Spinal cord (tissue), 10 donors: ENCODE measurements at places on chromosomes 1 and 21. TPM values are rescaled to one million over a fixed set of nuclear protein-coding genes. Genes with fewer than 3 reads are reported as not detected.

DNA sequence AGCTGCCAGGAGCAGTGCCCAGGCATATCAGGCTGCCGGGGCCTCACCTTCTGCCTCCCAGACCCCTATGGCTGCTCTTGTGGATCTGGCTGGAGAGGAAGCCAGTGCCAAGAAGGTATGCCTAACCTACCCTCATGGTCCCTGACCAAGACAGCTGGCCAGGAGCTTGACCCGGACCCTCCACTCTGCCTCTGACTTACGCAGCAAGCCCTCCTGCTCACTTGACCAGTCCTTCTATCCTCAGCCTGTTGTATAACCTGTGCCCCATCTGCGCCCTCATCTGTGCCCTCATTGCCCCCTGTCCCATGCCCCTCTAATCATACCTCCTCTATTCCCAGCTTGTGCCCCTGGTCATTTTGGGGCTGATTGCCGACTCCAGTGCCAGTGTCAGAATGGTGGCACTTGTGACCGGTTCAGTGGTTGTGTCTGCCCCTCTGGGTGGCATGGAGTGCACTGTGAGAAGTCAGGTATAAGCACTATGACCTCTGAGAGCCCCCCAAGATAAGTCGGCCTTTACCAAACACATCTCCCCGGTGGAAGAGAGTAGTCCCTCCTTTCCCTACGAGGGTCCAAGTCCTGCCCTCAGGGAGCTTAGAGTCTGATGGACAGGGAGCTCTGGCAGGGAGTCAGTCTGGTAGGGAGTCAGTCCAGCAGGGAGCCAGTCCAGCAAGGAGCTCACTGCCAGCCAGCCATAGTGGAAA is 6.8 kb downstream of the TIE1 start:
- DNase-seq, result no peak

DNA sequence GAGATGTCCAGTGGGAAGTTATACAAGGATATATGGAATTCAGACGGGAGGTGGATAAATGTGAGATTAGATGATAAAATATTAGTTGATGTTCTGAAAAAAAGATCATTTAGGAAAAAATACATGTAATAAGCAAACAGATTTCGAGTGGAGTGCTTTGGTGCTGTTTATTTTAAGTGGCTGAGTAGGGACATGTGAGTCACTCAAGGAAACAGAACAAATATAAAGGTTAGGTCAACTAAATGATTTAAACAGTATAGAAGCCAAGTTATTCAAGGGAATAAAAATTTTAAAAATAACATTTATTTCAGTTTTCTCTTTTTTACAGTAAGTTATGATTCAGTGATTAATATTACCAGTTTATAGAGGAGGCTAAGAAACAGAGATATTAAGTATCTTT is 1046.7 kb upstream of the B3GALT2 start:
- DNase-seq, result no peak

DNA sequence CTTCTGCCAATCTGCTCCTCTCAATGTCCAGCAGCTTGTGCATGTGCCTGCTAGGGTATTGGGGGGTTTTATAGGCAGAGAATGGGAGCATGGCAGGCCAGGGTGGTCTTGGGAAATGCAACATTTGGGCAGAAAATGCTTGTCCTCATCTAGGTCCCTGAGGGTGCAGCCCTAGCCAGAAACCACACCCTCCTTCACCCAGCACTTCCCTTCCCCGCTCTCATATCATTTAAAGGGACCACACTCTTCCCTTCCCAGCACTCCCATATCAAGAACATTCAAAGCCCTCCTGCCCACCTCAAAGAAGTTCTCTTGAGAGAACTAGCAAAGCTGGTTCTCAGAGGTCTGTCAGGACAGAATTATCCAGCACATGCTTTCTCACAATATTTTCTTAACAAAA is 62.1 kb downstream of the HSD3B1 start:
- no peak for DNase-seq

DNA sequence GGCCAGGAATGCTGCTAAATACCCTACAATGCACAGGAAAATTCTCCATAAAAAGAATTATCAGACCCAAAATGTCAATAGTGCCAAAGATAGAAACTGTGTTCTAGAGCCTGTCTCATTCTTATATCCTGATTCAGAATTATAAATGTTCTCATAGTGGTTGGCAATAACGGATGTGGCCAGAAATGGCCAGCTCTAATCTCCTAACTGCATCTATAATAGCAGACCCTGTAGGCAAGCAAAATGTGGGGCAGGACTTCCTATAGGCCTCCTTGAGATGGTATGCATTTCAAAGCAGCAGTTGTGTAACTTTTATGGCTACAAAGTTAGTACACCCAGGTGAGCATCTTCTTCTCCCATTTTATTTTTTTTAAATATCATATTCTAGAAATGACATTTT is 95.9 kb upstream of the SGIP1 start:
- DNase-seq, result no peak

DNA sequence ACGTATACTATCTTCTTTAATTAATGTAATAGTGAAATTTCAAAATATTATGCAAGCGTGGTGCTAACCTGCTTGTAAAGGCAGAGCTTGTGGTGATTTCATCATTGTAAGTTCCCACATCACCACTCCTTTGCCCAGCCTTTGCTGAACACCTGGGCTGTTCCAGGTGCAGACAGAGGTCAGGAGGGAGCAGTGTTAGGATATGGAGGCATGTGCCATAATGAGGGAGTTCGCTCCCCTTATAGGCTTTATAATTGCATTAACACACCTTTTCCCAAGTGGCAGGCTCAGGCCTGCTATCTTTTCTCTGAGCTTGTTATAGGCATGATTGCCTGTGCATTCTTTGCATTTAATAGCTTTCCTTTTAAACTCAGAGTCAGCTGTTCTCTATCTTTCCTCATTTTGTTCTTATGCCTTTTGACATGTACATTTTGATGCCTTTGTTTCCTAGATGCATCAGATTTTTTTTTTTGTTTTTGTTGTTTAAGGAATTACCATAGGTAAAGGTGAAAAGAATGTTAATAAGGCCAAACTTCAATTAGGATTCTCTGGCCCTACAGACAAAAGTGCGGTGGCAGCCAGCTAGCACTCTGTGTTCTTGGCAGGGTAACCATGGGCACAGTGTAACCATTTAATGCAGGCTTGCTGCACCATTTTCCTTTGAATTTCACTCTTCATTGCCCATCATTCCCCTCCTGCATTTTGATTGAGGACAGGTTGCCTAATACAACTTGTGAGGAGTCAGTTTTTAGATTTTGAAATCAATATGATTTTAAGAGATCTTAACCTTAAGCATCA is 12.6 kb downstream of the NPL start:
- DNase-seq, result no peak

GRCh38 chr1:51541313-51542050 is 22.4 kb upstream of the EPS15 start:
- no peak for DNase-seq

DNA sequence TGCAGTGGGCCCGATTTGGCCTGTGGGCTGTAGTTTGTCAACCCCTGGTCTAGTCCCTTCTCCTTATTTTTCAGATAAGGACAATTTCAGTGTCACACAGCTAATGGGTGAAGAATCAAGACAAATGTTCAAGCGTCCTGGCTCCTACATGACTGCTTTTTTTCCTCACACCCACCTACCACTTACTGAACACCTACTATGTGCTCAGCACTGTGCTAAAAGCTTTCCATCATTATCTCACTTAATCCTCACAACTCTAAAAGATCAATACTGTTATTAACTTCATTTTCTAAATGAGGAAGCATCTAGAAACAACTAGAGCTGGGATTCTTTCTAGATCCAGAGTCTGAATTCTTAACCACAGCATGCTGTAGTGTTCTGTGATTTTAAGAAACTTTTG is 68.5 kb upstream of the EFHD2 start:
- no peak for DNase-seq

GRCh38 chr21:43361127-43361492 is 65.8 kb downstream of the SIK1 start:
- DNase-seq, result no peak

DNA sequence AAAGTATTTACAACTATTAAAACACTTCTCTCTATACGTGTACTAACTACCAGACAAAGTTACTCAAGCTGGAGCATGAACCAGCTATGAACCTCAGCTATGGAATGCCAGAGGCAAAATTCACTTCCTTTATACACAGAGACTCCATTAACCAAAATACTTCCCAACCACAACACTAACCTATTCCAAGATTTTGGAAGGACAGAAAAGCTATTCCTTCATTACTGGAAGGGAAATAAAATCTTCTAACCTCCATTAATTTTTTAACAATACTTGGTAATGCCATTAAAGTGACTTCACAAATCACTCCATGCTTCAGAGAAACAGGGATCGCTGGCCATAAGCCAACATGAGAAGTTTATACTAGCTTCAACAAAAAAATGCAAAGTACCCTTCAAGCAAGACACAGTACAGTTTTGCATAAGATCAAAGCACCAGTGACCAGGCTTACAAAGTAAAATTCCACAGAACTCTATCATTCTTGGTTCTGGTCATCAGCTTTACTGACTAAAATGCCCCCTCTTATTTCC is 58.0 kb downstream of the PUM1 start:
- DNase-seq, result no peak

- no peak for DNase-seq
These were observed 60.3 kb upstream of the ZNF648 start for GRCh38 chr1:182121787-182122186.

DNA sequence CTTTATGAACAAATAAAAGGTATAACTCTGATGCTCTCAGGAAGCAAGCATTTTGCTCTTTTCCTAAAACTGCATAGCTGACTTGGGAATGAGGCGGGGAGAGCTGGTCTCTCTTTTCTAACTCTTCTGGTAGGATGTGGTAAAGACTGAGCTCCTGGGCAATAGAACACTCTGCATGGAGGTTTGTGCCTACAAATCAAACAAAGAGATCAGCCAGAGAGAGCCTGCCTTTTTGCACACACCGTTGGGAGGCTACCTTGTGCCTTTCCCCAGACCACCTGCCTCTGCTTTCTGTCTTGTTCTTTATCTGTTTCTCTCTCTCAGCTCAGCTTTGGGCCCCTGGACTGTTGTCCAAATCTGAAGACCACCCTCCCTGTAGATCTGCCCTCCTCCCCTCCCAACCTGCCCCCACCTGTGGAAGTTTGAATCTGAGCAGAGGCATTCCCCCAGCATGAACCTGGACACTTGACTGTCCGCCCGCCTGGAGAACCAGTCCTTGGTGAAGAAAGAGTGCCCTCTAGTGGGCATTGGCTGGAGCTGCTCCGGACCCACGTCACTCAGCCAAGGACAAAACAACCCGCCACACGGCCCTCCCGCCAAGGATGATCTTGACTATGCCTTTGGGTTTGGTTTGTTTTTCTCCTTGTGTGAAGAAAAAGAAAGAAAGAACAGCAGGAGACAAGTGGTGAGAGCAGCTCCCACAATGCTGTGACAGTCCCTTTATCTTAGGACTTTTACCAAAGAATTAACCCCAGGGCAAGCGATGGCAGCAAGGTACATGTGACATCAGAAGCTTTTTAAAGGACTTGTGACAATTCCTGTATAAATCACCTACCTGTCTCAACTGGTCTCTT is 228.2 kb downstream of the PBX1 start:
- DNase-seq, result peak; percentile 76

GRCh38 chr1:164609089-164609488 is 50.1 kb downstream of the PBX1 start:
- DNase-seq, result no peak

- no peak for DNase-seq
These were observed 13.0 kb downstream of the WNT9A start for GRCh38 chr1:227934476-227935313.

DNA sequence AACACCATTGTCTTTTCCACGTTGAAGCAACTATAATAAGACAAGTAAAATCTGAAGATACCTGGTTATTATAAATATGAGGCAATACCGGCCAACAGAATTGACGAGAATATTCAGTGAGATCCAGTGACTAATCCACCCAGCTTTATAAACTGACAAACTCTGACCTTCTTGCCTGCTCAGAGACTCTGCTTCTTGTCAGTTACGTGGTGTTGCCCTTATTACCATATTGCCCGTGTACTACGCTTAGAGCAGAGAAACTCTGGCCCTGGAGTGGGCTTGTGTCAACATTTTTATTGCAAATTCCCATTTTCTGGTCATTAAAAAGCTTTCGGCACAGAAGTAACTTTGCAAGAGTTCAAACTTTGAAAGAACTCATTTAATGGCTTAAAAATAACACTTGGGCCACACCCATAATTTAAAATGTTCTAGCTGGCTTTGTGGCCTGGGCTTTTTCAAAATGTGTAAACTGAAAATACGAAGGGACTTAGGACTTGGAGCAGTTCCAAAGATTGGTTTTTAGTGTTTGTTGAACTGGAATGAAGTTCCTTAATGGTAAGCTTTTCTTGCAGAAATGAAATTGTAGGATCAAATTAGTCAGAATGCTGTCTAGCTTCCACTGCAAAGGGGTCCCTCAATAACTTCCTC is 266.2 kb downstream of the LMO4 start:
- no peak for DNase-seq

DNA sequence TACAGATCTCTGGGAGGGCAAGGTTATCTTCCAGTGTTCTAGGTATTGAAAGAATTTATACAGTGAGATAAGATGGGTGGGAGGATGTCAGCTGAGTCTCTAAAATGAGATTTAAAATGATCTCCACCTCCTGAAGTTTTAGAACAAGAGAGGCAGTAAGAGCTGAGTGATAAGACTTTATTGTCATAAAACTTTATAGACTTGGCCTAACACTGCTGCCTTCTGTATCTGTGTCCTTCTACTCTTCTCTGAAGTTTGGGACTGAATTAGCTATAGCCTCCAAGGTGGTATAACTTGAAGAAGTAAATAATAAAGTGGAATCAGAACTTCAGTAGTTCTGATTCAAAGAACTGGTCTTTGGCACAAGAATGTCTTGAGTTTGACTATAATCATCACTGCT is 48.3 kb downstream of the SUCO start:
- DNase-seq, result no peak

COA6 gene
- polyA plus RNA-seq, result 32.6 TPM

MANEAL gene
- 53.7 TPM for polyA plus RNA-seq

VASH2 gene
- polyA plus RNA-seq, result 24.7 TPM
